ENCODE measurements at places on chromosomes 1 and 21. TPM values are rescaled to one million over a fixed set of nuclear protein-coding genes. Genes with fewer than 3 reads are reported as not detected.

Gene CSDE1
- 800 TPM for total RNA-seq

Gene DENND1B
- 17.9 TPM for total RNA-seq

Gene RSPH1
- 0.60 TPM for total RNA-seq

Gene RPS8
- 2,179 TPM for total RNA-seq

Gene NUDT4B
- total RNA-seq: 107 TPM

Gene TTC39A
- 40.0 TPM for total RNA-seq

Gene OVAAL
- total RNA-seq: not detected

Gene FGR
- total RNA-seq: 0.28 TPM

Gene AMY2A
- not detected for total RNA-seq

Gene KIF14
- total RNA-seq: 2.2 TPM

Gene FYB2
- total RNA-seq: 15.5 TPM

Gene CLDN17
- total RNA-seq: not detected

Gene OR2L5
- not detected for total RNA-seq
